ENCODE measurements at places on chromosomes 6 and 20.
A peak's percentile ranks its signal among the peaks of the same experiment; 100 is the strongest.

- no peak for DNase-seq
Measured at GRCh38 chr6:169185692-169186485, 67.8 kb downstream of the THBS2 start.

DNA sequence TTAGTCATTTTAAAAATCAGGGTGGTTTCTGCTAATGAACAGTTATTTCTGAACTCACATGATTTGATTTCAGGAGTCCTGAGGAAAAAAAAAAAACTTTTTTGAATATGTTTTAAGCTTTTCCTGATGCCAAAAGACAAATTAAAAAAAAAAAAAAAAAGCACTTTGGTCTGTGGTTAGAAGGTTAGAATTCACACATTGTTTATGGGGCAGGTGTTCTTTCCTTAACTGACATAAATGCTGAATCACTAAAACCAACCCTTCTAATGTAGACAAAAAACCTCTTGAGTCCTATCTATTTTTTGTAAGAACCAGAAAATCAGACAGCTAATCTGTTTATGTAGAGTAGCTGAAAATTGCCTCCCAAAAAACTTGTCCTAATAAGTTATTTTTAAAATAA is 20.4 kb downstream of the THEMIS start:
- DNase-seq, result no peak

DNA sequence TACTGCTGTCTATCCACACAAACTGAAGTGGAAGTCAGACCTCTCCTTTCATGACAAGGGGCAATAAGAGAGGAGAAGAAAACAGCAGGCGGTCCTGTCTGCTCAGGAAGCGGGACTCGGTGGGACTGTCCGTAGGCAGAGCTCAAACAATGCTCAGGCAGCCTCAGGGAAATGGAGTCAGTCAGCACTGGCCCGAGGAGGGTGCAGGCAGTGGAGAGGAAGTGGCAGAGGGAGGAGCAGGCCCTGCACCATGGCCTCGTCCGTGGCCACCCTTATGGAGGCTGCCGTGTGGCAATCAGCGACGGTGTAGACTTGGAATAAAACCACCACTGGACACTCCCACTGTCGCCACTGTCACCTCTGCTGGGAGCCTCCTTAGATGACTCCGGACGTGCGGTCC is 19.6 kb downstream of the FOXC1 start:
- no peak for DNase-seq

- DNase-seq, result no peak
Measured at GRCh38 chr20:1876217-1876921, 18.8 kb upstream of the SIRPA start.

GRCh38 chr6:73742433-73742832 is 46.4 kb downstream of the CD109 start:
- DNase-seq, result no peak

- DNase-seq, result no peak
Measured at GRCh38 chr6:40247516-40248115, 313.4 kb upstream of the MOCS1 start.

DNA sequence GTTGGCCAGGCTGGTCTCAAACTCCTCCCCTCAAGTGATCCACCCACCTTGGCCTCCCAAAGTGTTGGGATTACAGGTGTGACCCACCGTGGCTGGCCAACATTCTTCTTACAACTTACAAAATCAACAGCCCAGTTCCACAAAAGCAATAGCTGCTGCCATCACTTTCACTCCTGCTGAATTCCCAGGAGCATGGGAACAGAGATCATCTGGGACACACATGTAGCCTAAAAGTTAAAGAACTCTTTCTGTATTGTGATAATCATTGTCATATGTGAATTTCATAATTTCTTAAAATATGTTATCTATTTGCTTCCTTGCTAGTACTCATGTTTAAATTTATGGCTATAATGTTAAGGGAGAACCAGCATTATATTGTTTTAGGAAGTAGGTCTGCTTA is 51.7 kb downstream of the NCOA6 start:
- no peak for DNase-seq

- DNase-seq, result no peak
Measured at GRCh38 chr6:159460476-159460875, 232.6 kb downstream of the SOD2 start.

GRCh38 chr20:10946124-10946880 is 272.5 kb upstream of the JAG1 start:
- no peak for DNase-seq

DNA sequence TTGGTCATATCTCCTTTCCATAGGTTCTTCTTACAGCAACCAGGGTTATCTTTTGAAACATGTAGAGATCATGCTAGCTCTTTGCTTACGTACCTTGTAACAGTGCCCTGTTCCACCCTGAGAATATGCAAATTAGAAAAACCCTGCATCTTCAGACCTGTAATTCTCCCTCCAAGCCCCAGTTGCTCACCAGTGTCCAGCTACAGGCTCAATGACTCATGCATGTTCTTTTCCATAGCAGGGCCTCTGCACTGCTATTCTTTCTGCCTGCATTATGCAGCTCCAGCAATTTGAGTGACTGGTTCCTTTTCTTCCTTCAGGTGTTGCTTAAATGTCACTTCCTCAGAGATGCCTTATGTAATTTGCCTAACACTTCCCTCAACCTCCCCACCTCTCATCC is 636.2 kb downstream of the KHDRBS2 start:
- no peak for DNase-seq

GRCh38 chr6:155687645-155688044 is 232.0 kb upstream of the NOX3 start:
- DNase-seq, result no peak

DNA sequence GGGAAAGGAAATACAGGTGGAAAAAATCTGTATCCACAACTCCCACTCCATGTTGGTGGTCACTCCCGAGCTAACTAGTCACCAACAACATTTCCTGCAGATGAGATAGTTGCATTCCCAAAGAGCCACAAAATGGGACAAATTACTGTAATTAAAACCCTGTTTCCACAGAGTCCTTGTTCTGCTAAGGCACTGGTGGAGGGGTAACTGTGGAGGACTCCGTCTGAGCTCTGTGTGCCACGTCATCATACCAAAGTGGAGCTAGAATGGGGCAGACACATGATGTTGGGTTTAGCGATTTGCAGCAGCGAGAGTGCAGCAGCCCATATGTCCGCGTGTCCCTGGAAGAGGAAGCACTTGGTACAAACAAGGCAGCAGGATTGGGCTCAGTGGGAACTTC is 172.5 kb upstream of the KCNK16 start:
- no peak for DNase-seq

DNA sequence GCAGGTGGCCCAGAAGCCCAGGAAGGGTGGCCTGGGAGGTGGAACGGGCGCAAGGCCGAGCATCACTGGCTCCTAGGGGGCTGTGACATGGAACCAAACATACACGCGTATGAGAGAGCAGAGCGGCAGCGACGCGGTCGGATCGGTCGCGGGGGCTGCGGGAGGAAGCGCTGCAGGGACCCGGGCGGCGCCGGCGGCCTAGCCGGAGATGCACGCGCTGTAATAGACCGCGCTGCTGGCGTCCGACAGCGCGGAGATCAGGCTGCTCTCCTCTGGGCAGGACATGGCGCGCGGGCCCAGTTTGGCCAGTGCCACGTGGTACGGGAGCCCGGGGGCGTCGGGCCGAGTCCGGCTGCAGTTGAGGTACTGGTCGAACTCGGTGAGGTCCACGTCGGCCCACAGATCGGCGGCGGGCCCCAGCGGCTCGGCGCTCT is 1.5 kb downstream of the SOX18 start:
- DNase-seq, result no peak

DNA sequence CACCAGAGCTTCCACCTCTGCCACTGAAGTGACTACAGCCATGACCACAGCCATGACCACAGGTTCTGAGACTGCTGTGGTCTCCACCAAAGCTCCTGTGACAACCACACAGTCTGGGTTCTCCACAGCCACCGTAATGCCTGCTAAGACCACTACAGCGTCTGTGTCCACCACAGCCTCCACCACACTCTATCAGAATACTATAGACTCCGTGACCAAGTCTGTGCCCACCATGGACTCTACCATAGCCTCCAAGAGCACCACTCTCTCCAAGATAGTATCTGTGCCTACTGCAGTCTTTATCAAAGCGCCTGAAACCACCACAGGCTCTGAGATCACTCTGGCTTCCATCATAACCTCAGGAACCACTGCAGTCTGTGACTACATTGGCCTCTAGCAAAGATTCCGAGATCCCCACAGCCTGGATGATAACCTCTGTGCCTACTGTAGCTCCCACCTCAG is 18.3 kb upstream of the MUC21 start:
- DNase-seq, result no peak

- no peak for DNase-seq
Measured at GRCh38 chr20:805713-806112, 27.8 kb upstream of the FAM110A start.

GRCh38 chr20:2763186-2763585 is 37.2 kb downstream of the CPXM1 start:
- DNase-seq, result no peak

DNA sequence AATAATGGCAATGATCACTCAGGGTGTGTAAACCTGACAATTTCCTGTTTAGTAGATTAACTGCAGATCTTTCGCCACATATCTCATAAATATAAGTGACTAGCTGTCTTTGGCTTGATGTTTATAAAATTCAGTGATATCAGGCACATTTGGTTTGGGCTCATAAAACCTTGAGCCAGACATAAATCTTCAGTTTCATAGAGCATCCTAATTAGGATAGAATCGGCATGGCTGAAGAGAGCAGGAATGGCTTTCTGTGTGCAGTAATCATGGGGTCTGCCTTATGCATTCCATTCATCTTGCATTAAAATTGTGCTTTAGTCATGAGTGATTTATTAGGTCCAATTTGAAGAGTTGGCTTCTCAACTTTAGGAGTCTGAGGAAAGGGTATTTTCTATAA is 27.2 kb downstream of the AIG1 start:
- no peak for DNase-seq

DNA sequence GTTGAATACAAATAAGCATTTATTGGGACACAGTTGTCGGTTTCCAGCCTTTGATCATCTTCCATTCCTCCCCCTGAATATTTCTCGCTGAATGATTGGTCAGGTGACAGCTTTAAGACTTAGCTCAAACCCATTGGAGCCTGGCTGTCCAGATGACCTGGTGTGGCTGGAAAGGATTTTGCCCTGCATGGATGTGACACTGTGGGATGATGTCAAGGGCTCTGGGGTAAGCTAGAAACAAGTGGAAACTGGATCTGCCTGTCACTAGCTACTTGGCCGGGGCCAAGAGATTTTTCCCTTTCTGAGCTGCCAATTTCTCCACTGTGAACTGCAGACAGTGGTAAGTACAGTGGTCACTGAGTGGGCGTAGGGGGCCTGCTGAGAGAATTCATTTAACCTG is 41.9 kb upstream of the MYLIP start:
- no peak for DNase-seq

- no peak for DNase-seq
Measured at GRCh38 chr6:67064323-67064722, 1357.3 kb upstream of the EYS start.

- DNase-seq, result peak; percentile 92
Measured at GRCh38 chr6:56101141-56101553, 146.2 kb downstream of the COL21A1 start.

GRCh38 chr6:83221889-83222479 is 28.8 kb downstream of the RWDD2A start:
- DNase-seq, result peak; percentile 28

GRCh38 chr6:168196385-168196860 is 117.4 kb upstream of the FRMD1 start:
- DNase-seq, result no peak

DNA sequence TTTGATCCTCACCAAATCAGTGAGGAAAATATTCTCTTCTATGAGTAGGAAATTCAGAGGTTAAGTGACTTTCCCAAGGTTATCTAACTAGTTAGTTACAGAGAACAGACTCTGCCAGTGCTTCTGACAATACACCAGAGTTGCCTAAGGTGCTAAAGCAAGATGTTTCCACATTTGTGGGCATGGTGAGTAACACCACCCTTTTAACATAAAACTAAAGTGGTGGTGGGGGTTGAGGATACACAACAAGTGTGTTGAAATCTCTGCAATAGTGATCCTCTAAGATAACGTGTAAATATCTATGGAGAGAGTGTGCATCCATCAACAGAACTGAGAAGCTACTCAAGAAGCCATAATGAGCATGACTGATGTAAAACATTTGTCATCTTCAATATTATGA is 11.7 kb downstream of the VNN2 start:
- DNase-seq, result no peak

- no peak for DNase-seq
Measured at GRCh38 chr20:48791014-48791413, 36.8 kb downstream of the PREX1 start.
